ENCODE measurements at places on chromosomes 2 and 18. TPM values are rescaled to one million over a fixed set of nuclear protein-coding genes. Genes with fewer than 3 reads are reported as not detected.

GRCh38 chr18:26993568-26993967 lies 128.1 kb upstream of the AQP4 start:
- no peaks in the 10 kb centered on the region for H3K27me3 ChIP-seq
- H3K36me3 ChIP-seq: no peaks in the 10 kb centered on the region
- H3K4me1 ChIP-seq: no peaks in the 10 kb centered on the region
- DNase-seq: no peak
- no peak overlapping the region for H3K4me3 ChIP-seq
- H3K27ac ChIP-seq: no peak overlapping the region

DNA sequence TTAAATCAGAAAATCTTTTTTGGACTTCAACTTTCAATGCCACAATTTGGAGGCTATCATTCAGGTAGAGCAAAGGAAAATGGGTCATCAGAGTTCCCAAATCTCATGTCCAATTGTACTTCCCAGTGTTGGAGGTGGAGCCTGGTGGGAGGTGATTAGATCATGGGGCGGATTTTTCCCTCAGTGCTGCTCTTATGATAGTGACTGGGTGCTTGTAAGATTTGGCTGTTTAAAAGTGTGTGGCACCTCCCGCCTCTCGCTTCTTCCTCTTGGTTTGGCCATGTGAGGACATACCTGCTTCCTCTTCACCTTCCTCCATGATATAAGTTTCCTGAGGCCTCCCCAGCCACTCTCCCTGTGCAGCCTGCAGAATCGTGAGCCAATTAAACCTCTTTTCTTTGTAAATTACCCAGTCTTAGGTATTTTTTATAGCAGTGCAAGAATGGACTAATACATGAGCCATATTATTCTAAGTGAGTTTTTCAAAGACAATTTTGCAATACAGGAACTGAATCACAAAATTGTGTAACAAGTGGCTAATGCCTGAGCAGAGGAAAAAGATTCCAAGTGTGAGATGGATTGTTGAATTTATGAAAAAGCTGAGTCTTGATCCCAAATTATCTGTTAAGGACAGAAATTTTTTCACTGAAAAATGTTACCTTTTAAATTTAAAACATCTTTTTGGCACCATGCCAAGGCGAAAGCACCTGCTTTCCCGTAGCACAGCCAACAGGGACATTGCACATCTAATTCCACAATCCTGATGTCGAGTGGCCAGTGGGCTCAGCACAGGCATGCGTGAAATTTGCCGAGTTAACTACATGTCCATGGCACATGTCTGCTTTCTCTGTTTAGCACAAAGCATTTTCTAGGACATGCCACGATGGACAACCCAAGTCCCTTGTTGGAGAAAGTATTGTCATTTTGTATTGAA lies 150.9 kb downstream of the COL6A3 start:
- H3K36me3 ChIP-seq: no peaks in the 10 kb centered on the region
- H3K27me3 ChIP-seq: no peaks in the 10 kb centered on the region
- H3K4me1 ChIP-seq: no peaks in the 10 kb centered on the region
- no peak for DNase-seq
- no peak overlapping the region for H3K27ac ChIP-seq

GRCh38 chr2:236569573-236569973 lies at the start of gene ACKR3:
ACKR3 (plus strand) TSS chr2:236569825; CDS start chr2:236580466, 10,641 bp downstream.
- H3K4me1 ChIP-seq: peaks cover 20% of the 10 kb centered on the region
- DNase-seq: peak; percentile 90
- H3K4me3 ChIP-seq: no peak within 1 kb of the TSS
- no peaks in the 10 kb centered on the region for H3K27me3 ChIP-seq
- no peaks in the 10 kb centered on the region for H3K36me3 ChIP-seq

- H3K27me3 ChIP-seq: no peaks in the 10 kb centered on the region
- H3K36me3 ChIP-seq: no peaks in the 10 kb centered on the region
- no peak for DNase-seq
- H3K4me1 ChIP-seq: no peaks in the 10 kb centered on the region
These were observed 12.4 kb downstream of the SLC8A1 start for GRCh38 chr2:40439473-40439872.

GRCh38 chr2:71069376-71069775 lies 928 bp downstream of the NAGK start:
- H3K4me1 ChIP-seq: peaks cover 64% of the 10 kb centered on the region
- H3K4me3 ChIP-seq: peak overlapping the region; percentile 62
- H3K27ac ChIP-seq: peak overlapping the region; percentile 94
- DNase-seq: no peak
- H3K27me3 ChIP-seq: no peaks in the 10 kb centered on the region

The COL4A4 gene
- not detected for total RNA-seq
